CD4-positive, alpha-beta T cell treated with Interleukin-1 beta for 1 hour (primary cell): ENCODE measurements at places on chromosomes 13 and 19.

DNA sequence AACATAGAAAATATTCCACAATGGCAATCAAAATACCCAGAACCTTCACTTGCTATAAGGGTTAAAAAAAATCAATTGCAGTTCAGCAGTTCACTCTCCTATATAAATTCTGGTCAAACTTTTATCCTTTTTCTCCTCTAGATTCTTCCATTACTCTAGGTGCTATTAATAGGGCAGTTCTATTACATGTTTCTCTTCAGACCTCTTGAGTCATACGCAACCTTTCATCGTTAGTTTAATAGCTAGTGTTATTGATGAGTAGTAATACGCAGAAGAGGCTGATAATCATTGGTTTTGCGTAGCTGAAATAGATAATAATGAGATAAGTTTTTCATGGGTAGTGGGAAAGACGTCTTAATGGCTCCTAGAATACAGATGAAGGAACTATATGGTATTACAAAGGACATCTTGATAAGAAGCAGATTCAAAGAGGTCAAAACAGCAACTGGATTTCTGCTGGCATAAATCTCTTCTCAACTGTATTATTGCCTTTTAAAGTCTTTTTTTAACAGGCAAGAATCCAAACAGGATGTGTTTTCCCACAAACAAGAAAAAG is 118.3 kb upstream of the STARD13 start:
- DNase-seq = no peak

GRCh38 chr13:78758549-78758948 is 99.6 kb upstream of the OBI1 start:
- DNase-seq = no peak

DNA sequence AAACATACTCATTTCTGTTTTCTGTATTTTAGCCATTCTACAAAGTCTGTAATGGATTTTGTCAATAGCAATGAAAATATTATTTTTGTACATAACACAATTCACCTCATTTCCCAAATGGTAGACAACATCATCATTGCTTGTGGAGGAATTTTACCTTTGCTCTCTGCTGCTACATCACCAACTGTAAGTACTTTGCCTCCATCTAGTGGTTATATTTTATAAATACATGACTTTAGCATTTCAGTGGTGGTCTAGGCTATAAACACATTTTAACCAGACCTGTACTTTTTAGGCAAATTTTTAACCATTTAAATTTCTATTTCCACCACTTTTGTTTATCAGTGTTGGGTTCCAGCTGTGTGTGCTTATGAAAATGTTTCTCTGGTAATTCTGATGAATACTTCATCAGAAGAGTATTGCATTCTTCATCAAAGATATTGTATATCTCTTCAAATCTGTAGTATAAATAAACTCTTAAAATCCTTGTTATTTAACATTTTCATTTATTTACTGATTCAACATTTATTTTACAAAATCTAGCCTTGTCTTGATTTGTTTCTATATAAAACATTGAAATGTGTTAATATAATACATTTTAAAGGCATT is 222.4 kb downstream of the NBEA start:
- peak; percentile 16 for DNase-seq

DNA sequence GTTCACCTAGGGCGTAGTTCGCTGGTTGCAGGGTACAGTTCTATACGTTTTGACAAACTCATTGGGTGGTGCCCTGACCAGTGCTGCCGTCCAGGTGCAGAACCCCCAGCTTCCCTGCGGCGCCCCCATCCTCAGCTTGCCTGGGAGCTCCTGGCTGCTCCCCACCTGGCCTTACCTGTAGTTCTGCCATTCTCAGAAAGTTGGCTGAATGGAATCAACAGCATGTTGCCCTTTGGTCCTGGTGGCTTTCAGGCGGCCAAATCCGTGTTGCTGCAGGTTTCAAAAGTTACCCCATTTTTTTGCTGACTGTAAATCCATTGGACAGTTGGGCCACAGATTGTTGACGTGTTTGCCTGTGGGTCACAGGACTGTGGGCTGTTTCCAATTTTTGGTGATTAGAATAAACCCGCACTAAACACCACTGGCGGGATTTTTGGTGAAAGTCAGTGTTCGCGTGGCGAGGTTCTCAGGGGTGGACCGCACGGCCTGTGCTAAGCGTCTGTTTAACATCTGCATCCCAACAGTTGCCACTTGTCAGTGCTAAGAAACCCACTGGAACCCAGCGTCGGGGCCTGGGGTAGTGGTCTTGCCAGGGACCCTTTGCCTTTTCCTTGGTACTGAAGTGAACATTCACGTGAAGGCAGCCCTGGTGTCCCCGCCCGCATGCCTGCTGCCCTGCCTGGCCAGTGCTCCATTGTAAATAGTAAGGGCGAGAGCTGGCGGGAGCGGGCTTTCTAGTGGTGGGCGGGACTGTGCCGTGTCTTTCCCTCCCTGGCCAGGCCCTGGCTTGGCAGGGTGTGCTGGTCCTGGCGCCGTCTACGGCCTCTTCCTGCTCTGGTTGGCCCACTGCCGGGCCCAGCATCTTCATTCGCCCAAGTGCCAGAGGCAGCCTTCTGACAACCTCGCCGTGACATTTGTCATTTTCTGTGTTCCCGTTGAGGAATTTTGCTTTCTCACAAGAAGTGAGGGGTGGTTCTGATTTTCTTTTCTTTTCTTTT is 3.3 kb downstream of the DOT1L start:
- no peak for DNase-seq

DNA sequence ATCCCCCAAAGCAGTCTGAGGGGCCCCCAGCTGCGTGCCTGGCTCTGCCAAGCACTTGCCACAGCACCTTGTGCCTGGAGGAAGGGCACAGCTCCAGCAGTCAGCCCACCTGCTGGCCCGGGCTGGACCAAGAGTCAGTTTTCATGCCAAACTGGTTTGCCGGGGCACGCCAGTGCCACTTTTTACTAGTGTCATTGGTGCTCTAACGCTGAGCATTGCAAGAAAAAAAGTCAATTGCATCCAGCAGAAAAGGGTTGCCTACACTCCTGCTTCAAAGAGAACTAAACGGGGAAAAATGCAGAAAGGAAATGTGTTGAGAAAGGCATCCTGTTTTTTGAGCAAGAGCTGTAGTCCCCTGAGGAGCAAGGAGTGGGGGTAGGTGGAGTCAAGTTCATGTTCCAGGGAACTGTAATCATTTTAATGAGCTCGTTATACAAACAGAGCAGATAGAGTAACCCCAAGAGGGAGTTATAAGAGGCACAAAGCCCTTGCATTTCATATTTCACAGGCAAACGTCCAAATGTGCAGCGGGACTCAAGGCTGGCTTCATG is 68.4 kb downstream of the F2RL3 start:
- DNase-seq = no peak

DNA sequence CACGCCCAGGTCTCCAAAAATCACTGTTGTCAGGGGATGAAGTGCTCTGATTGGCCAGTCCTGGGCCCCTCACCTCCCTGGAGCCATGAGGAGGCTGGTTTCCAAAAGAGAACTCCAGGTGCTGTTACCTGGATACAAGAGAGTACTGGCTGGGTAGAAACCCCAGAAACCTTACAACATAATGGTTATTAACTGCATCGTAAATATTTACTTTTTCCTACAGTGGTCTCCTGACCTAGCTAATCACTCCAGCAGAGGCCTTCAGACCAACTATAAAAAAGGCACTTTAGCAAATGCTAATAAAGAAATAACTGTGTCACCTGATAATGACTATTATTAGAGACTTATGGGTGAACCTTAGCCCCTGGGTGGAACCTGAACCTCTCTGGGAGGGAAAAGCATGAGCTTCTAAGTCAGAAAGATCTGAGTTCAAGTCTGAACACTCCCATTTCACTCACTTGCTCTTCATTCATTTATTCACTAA is 1.5 kb upstream of the IGSF23 start:
- DNase-seq = no peak

DNA sequence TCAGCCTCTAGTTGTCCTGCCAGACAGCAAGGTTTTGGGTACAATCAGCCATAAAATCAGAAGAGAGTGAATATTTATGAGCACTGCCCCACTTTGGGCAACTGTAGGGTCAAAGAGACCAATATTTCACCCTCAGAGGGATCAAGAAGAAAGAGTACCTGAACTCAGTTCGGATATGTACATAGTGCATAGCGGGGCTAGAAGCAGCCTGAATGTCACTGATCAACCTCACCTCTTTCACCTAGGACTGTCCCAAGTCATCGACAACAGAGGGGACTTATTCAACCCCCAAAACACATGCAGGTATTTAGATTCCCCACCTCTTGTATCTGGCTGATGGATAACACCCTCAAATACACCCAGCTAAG is 446.9 kb downstream of the COG6 start:
- no peak for DNase-seq

DNA sequence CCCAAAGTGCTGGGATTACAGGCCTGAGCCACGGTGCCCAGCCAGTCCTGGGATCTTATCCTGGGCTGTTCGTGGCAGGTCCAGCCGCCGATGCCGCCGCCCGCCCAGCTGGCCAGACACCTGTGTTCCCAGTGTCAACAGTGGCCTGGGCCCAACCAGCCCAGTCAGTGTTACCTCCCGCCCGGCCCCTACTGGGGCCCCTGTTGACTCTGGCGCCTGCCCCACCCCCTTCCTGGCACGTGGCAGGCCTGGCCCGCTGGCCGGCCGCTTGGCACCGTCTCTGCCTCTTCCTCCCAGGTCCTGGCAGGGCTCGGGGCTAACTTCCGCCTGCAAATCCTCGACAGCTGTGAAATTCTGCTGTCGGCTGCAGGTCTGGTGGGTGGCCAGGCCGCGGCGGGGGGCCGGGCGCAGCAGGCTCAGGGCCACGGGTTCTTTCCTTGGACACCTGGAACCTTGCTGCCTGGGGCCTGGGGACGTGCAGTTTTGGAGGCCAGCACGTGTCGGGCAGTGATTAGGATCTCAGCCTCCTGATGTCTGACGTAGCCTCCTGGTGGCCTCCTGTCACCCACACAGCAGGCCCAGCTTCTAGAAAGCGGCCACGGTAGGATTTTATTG is 9.1 kb downstream of the ARID3A start:
- peak; percentile 50 for DNase-seq

- DNase-seq = no peak
These were observed 4.9 kb downstream of the LIPE start for GRCh38 chr19:42422092-42422900.

DNA sequence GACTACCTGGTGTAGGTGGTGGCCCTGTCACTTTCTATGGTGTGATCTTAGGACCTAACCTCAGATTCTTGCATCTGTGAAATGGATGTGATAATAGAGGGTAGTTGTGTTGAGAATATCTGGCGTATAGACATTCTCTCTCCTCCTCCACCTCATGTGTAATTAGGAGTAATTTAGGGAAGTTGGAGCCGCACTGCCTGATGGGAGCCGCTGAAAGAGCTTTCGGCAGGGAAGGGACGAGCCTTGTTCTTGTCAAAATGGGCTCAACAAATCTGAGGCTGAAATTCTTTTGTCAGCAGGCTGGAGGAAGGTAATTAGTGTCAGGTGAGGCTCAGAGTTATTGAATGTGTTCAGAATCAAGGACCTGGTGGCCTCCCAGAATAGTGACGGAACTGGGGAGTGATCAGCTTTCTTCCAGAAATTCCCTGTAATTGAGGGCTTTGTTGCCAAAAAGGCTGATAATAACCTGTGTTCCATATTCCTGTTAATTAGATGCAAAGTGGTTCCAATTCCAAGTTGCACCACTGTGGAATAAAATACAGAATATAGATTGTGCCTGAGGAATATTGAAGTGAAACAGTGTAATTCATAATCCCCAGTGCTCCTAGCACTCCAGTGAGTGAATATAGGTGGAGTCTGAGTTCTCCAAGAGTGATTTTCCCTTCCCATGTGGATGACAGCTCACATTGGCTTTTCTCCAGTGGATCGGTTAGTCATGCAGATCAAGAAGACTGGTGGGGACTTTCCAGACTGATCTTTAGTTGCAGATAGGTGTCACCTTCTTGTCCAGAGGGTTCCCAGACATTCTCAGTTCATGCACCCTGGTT is 47.5 kb downstream of the SPATA13 start:
- DNase-seq = no peak

GRCh38 chr13:44322928-44323327 is 50.7 kb upstream of the SERP2 start:
- DNase-seq = no peak

- DNase-seq = no peak
These were observed 10.7 kb upstream of the CACNG6 start for GRCh38 chr19:53980539-53981375.

GRCh38 chr19:32287086-32287485 is 58.3 kb upstream of the ZNF507 start:
- DNase-seq = no peak
